ENCODE measurements at places on chromosomes 12 and 14. TPM values are rescaled to one million over a fixed set of nuclear protein-coding genes. Genes with fewer than 3 reads are reported as not detected.

OLR1 gene
- total RNA-seq = not detected

GRCh38 chr12:90209029-90209428, 500.4 kb upstream of the ATP2B1 start:
- H3K4me3 ChIP-seq = no peak overlapping the region
- DNase-seq = no peak
- no peaks in the 10 kb centered on the region for H3K27me3 ChIP-seq
- no peak overlapping the region for H3K27ac ChIP-seq
- no peaks in the 10 kb centered on the region for H3K36me3 ChIP-seq

TEAD4 gene
- 10.2 TPM for total RNA-seq

DNA sequence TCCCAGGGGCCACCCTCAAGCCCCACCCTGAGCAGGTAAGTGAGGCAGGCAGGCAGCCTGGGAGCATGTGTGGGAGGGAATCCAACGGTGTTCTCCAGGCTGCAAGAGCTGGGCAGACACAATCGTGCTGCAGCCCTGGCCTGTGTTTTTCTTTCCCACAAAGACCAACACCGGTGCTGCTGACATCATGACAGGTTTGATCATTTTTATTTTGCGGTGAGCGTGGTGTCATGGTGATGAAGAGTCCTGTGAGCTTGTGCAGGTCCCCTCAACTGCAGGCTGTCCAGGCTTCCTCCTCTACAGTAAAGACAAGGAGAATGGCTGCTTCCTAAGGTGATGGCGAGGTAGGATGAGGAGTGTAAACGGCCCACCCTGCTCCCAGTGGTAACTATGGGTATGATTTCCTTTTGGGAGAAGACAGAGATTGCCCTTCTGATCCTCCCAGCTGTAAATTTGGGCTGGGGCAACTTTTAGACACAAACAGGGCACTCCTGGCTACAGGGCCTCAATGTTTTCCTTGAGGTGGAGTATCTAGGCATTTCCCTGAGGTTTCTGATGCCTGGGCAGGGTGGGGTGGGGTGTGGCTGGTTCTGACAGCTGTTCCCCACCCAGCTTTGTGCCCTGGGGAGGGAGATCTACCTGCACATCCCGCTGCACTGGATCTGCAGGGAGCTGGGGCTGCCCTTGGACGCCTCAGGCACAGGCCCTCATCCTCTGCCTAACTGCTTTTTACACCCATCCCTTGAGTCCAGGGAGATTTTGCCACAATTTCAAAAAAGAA, 109.1 kb downstream of the VCPKMT start:
- no peak overlapping the region for H3K4me3 ChIP-seq
- peaks cover 19% of the 10 kb centered on the region for H3K4me1 ChIP-seq
- H3K36me3 ChIP-seq = no peaks in the 10 kb centered on the region
- H3K27me3 ChIP-seq = no peaks in the 10 kb centered on the region
- no peak for DNase-seq

GRCh38 chr12:113418213-113418879, 3.8 kb upstream of the SDSL start:
- no peak overlapping the region for H3K27ac ChIP-seq
- DNase-seq = no peak

BHLHE41 gene
- 8.3 TPM for total RNA-seq

DNA sequence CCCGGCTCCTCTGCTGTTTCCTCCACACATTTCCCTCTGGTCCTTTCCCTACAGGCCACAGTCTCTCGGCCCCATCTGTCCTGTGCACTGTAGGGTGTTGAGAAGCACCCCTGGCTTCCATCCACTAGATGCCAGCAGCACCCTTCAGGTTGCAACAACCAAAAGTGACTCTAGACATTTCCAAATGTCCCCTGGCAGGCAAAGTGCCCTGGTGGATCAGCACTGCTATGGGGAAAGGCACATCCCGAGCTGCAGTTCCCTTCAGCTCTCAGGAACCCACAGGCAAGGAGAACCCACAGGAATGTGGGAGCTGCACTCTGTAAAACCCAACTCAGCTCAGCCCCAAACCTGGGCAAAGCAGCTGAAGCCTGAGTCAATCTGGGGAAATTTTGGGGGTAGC, 77.0 kb downstream of the RBM19 start:
- H3K36me3 ChIP-seq = no peaks in the 10 kb centered on the region
- H3K4me3 ChIP-seq = no peak overlapping the region
- no peak overlapping the region for H3K27ac ChIP-seq
- H3K27me3 ChIP-seq = no peaks in the 10 kb centered on the region
- H3K4me1 ChIP-seq = no peaks in the 10 kb centered on the region
- DNase-seq = no peak

- no peaks in the 10 kb centered on the region for H3K27me3 ChIP-seq
- peak overlapping the region; percentile 12 for H3K27ac ChIP-seq
- H3K4me1 ChIP-seq = peaks cover 37% of the 10 kb centered on the region
- no peak for DNase-seq
- H3K36me3 ChIP-seq = peaks cover 91% of the 10 kb centered on the region
Measured at GRCh38 chr12:108650083-108650482, 16.4 kb upstream of the SELPLG start.

- H3K4me3 ChIP-seq = peak overlapping the region; percentile 37
- DNase-seq = peak; percentile 43
- H3K27ac ChIP-seq = no peak overlapping the region
- peaks cover 19% of the 10 kb centered on the region for H3K27me3 ChIP-seq
- H3K36me3 ChIP-seq = no peaks in the 10 kb centered on the region
- peaks cover 3% of the 10 kb centered on the region for H3K4me1 ChIP-seq
Measured at GRCh38 chr14:62117010-62117750, 355.0 kb downstream of the SNAPC1 start.

CMA1 gene
- total RNA-seq = 0.52 TPM

OAS2 gene
- total RNA-seq = 7.1 TPM

IL23A gene
- not detected for total RNA-seq

DNA sequence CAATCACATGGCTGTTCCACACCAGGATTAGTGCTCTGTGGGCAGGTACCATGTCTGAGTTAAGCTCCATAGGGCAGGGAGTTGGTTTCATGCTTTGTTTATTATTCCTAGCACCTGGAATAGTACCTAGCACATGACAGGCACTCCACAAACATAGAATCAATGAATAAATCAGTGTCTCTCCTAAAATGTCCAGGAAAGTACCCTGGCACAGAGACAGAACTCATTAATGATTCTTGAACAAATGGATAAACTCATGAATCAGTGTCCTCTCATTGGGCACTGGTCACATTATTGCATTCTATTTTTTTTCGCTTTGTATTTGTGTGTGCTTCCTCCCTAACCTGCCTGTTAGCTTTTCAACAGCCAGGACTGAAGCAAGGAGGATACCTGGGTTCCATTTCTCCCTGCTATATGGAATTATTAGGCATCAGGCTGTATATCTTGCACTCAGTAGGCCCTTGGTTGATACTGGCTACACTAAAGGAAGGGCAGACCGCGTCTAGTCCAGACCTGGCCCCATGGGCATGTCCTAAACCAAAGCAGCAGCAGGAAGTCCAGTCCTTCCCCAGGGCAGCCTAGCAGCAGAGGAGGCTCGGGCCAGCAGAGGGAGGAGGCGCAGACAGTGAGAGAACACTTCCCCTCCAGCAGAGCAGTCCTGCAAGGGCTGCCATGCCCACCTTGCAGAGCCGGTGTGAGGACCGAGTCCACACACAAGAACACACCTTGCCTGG, 18.4 kb downstream of the HDAC7 start:
- no peaks in the 10 kb centered on the region for H3K27me3 ChIP-seq
- H3K36me3 ChIP-seq = peaks cover 11% of the 10 kb centered on the region
- peak overlapping the region; percentile 73 for H3K27ac ChIP-seq
- no peak overlapping the region for H3K4me3 ChIP-seq

DNA sequence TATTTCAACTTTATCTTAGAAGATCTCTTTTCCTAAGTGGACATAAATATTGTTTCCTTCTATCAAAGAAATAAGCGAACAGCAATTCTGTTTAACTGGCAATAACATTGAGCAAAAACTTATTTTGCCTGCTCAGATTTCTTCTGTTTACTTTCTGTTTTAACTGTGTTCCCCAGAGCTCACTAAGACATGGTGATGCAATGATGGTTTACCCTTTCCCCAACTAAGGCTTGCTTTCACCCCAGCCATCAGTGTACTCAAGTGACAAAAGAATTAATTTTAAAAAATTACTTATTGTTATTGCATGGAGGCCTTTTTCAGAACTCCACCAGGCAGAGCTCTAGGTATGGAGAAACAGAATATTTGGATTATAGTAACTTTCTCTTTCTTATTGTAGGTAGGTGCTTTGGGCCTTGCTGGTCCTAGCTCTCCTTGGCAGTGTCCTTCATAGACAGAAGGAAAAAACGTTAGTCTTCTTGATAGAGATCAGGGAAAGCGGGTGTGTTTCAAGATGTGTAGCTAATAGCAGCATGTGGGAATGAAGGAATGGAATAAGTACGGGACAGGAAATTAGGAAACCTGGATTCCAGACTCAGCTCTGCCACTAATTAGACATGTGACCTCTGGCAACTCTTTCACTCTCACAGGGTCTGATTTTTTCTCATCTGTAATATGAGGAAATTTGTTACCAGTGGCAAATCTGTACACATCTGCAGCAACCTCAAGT, 14.6 kb upstream of the DDHD1 start:
- DNase-seq = no peak
- peaks cover 6% of the 10 kb centered on the region for H3K4me1 ChIP-seq
- H3K36me3 ChIP-seq = no peaks in the 10 kb centered on the region
- H3K27ac ChIP-seq = no peak overlapping the region
- no peaks in the 10 kb centered on the region for H3K27me3 ChIP-seq

DNA sequence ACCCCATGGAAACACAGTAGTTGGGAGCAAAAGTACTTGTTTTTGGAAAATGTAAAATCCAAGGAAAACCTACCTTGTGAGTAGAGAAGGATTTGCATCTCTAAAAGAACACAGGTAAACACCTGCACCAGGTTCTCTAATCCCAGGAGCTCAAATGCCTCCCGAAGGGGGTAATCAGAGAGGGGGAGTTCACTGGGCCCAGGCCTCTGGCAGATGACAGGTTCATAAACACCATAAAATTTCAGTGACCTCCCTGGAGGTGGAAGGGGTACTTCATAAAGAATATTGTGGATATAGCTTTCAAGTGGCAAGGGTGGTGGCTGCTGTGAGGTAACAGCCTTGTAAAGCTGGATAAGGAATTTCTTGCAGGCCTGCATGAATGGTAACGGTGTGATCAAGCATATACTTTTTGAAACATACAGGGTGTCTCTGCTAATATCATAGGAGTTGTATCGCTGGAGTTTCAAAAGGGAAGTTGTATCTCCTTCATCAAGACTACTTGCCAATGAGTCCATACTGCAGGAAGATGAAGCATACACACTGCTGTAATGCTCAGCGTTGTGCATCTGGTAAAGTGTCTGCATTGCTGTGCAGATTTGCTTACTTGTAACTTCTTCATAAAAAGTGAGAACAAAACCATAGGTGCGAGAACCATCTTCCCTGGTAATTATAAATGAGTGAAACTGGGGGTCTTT, 111.3 kb downstream of the DENND5B start:
- peaks cover 4% of the 10 kb centered on the region for H3K4me1 ChIP-seq
- H3K36me3 ChIP-seq = peaks cover 10% of the 10 kb centered on the region
- H3K27me3 ChIP-seq = no peaks in the 10 kb centered on the region

GRCh38 chr12:66584673-66585072, 94.2 kb downstream of the GRIP1 start:
- H3K4me3 ChIP-seq = no peak overlapping the region
- no peaks in the 10 kb centered on the region for H3K27me3 ChIP-seq
- DNase-seq = no peak
- H3K27ac ChIP-seq = no peak overlapping the region
- H3K4me1 ChIP-seq = no peaks in the 10 kb centered on the region
- no peaks in the 10 kb centered on the region for H3K36me3 ChIP-seq

DNA sequence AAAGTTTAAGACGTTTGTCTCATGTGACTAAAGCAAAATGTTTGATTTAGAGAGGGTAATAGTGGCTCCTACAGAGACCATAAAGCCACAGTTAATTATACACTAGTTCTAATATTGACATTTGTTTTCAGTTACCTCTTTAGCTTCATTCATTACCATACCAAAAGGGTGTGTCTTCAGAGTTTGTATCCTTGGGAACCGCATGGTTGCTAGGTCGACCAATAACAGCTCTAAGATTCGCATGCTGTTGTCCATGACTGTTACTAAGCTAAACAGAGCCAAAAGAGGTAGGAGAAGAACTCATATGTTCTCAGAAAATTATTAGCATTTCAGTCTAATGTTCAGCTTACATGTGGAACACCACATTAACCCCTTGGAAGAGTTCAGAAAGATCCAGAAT, 36.2 kb upstream of the ETNK1 start:
- H3K27me3 ChIP-seq = no peaks in the 10 kb centered on the region
- no peak overlapping the region for H3K4me3 ChIP-seq
- DNase-seq = no peak
- no peaks in the 10 kb centered on the region for H3K36me3 ChIP-seq

DNA sequence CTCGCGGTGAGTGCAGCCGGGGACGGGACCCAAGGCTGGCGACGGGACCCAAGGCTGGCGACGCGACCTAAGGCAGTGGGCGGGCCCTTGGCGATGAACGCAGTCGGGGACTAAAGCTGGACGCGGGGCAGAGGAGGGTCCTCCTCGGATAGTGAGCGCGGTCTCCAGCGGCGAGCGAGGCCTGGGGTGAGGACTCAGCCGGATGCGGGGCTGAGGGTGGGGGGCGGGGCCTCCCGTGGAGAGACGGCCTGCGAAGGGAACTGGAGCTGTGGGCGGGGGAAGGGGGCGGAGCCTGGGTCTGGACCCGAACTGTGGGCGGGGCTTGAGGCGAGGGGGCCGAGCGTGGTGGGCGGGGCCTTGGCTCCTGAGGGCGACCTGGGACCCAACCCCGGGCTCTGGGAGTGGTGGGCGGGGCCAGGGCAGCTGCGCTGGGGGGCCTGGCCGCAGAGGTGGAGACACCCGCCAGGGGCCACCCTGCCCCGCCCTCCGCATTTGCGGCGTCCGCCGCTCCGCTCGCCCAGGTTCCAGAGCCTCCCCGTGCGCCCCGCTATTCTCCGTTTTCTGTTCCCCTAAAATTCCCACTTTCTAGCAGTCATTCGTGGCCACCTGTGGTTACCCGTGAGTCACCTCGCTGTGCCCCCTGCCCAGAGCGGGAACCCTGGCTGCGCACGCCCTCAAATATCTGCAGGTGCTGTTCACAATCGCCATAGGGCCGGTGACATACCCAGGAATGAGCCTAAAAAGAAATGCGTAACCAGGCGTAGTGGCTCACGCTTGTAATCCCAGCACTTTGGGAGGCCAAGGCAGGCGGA, 508 bp upstream of the BRF1 start:
- no peaks in the 10 kb centered on the region for H3K36me3 ChIP-seq
- DNase-seq = peak; percentile 99
- peak overlapping the region; percentile 90 for H3K27ac ChIP-seq

DNA sequence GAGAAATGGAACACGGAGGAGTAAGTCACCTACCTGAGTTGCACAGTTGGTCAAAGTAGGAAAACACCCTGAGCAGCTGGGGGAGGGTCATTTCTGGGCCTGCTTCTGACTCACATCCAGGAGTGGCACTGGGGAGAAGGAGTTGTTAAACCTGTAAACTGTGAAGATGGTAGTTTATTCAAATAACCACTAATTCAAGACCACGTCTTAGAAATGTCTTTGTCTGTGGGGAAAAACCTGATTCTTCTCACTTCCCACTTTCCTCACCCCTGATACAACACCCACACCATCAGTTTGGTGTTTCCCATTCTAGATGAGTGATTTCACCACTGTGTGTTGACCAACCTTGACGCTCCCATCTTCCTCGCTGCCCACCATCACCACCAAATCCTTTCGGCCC, 207.1 kb downstream of the ANO4 start:
- no peak overlapping the region for H3K4me3 ChIP-seq
- no peaks in the 10 kb centered on the region for H3K27me3 ChIP-seq
- no peak overlapping the region for H3K27ac ChIP-seq
- H3K4me1 ChIP-seq = no peaks in the 10 kb centered on the region

- no peak overlapping the region for H3K27ac ChIP-seq
- H3K4me1 ChIP-seq = peaks cover 7% of the 10 kb centered on the region
- no peak for DNase-seq
- no peak overlapping the region for H3K4me3 ChIP-seq
- H3K27me3 ChIP-seq = no peaks in the 10 kb centered on the region
- peaks cover 7% of the 10 kb centered on the region for H3K36me3 ChIP-seq
Measured at GRCh38 chr12:29644536-29645162, 139.1 kb downstream of the TMTC1 start.

ACOT6 gene
- not detected for total RNA-seq
